ENCODE measurements at places on chromosomes 1 and 21.

DNA sequence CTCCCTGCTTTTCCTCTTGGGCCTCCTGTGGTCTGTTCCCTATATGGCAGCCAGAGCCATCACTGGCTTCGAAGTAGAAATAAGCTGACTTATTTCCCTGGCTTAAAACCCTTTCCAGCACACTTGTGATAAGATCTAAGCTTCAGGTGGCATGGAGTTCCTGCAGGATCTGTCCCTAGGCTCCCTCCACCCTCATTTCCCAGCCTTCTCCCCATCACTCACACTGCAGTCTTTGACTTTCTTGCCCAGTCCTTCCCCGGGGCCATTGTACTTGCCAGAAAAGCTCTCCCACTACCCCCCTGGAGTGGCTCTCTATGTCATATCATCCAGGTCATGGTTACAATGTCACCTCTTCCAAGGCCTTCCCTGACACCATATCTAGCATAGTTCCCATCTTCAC, 55.8 kb downstream of the KCNJ6 start:
- no peak for DNase-seq

- DNase-seq: no peak
Observed at GRCh38 chr1:152622803-152623202, at the start of gene LCE3A. LCE3A (minus strand) TSS chr1:152623103; CDS start chr1:152623103, 0 bp downstream.

GRCh38 chr1:12109901-12110300, 46.8 kb downstream of the TNFRSF8 start:
- DNase-seq: no peak

GRCh38 chr1:77063118-77063517, 156.1 kb downstream of the PIGK start:
- no peak for DNase-seq

DNA sequence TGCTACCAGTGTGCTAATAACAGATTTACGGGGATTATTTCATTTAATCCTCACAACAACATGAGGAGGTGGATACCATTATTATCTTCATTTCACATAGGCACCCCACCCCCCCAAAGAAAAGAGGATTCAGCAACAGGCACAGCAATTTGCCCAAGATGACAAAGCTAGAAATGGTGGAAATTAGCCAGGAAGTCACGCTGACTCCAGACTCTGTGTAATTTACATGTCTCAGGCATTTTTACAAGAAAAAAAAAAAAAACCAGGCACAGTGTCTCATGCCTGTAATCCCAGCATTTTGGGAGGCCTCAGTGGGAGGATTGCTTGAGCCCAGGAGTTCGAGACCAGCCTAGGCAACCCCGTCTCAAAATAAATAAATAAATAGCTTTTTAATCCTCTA, 37.5 kb upstream of the PRDM2 start:
- no peak for DNase-seq

DNA sequence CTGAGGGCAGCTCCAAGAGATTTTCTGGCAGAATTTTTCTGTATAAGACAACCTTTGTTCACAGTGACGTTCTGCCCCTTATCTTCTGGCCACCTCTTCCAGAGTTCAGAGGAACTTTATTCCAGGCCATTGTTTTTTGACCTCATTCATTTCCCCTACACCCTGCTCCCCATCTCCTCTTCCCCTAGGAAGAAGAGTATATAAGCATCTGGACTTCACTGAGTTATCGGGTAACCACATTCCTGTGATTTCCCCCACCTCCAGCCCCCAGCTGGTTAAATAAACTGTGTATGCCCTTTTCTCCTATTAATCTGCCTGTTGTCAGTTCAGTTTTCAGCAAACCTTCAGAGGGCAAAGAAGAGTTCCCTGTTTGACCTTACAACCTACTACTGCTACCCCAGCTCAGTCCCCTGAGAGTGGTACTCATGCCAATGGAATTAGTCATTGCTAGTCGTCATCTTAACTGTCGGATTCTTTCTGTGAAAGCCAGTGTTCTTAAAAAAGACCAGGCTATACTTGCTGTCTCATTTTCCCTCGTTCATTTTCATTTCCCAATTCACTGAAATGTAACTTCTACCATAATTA, 14.3 kb upstream of the ALG14 start:
- DNase-seq: no peak

GRCh38 chr1:110756506-110756905, 81.8 kb upstream of the KCNA3 start:
- DNase-seq: no peak

DNA sequence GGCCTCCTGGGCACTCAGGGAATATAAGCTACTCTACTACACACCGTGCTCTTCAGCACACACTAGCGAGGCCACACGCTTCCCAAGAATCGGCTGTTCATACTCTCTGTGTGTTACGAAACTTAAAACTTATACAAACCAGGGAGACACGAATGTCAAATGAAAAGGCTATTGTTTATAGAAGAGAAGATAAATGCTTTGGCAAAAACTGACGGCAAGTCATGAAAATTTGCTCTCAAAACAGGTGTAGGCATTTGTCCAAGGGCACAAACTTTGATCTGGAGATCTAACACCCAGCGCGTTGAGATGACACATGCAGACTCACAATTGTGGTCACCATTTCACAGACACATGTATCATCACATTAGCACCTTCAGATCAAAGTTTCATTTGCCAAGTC, 46.1 kb downstream of the USP48 start:
- DNase-seq: no peak

DNA sequence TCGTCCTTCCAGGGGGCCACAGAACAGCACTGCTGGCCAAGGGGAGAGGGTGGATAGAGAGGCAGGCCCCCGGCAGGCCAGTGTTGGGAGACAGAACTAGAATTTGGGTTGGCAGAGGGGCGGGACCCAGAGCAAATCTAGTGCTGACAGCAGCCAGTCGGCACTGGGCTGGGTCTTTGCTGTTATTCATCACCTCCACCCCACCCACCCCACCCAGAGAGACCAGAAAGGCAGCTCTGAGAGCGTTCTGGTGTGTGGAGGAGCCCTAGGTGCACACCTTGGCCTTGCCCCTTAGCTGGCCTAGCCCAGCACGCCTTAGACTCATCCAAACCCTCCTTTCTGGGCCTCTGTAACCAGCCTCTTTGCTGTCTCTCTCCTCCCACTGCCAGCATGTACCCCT, 6.4 kb upstream of the PKP1 start:
- no peak for DNase-seq

- no peak for DNase-seq
Observed at GRCh38 chr1:185046668-185047067, 1.3 kb downstream of the RNF2 start.

- peak; percentile 85 for DNase-seq
Observed at GRCh38 chr21:14273736-14274538, 58.0 kb downstream of the RBM11 start.

- no peak for DNase-seq
Observed at GRCh38 chr1:239570878-239571277, 184.5 kb downstream of the CHRM3 start.

GRCh38 chr1:198867182-198867581, 228.3 kb downstream of the PTPRC start:
- DNase-seq: no peak

- no peak for DNase-seq
Observed at GRCh38 chr1:156959925-156960324, 39.5 kb downstream of the LRRC71 start.

DNA sequence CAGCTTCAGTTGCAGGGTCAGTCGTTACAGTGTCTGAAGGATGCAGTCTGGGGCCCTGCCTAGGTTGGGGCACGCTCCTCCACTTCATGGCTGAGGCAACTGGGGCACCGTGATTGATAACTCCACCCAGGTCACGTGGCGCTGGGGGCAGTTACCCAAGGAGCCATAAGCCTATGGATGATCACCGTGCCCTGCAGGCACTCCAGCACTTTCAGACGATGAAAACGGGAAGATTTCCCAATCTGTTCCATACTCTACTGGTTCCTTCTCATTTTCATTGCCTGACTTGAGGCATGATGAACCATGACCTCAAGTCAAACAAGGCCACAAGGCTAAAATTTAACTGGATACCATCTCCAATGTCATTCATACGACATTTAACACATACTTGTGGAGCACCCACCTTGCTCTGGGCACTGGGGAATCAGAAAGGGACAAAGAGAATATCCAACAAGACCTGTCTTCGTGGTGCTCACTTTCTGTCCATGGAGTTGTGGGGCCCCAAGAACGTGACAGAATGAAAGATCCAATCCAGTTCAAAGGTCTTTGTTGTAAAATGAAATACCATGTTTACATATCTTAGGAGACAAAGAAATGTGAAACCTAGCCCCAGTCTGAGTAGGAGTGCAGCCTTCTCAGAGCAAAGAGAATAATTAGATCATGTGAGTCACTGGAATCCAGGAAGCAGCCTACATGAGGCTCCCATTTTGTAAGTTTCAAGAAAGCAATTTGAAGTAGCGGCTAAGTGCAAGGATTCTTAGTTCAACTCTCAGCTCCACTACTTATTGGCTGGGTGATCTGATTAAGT, 39.4 kb upstream of the SPOCD1 start:
- no peak for DNase-seq

- no peak for DNase-seq
Observed at GRCh38 chr1:233459968-233460367, 132.4 kb downstream of the MAP3K21 start.

- DNase-seq: no peak
Observed at GRCh38 chr1:17447501-17447992, 8.1 kb upstream of the RCC2 start.

GRCh38 chr21:41758550-41758949, 8.3 kb downstream of the RIPK4 start:
- no peak for DNase-seq

DNA sequence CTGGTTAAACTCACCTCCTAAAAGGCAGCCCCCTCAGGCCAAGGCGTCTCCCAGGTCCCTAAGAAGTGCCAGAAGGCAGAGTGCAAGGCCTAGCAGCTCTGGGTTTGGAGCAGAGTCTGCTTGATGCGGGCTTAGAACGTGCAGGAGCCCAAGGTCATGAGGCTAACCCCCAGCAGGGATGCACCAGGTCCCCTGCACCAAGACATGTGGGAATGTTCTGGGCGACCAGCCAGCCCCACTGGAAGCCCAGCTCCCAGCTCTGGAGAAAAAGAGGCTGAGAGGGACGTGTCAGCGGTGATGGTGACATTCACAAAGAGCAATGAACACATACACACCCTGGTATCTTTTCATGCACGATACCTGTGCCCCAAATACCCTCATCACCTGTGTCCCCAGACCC, 5.1 kb downstream of the LRRN2 start:
- no peak for DNase-seq
